IPS DF 19.7 (cell line): ENCODE measurements at places on chromosomes 13 and 19.
A peak's percentile ranks its signal among the peaks of the same experiment; 100 is the strongest.

DNA sequence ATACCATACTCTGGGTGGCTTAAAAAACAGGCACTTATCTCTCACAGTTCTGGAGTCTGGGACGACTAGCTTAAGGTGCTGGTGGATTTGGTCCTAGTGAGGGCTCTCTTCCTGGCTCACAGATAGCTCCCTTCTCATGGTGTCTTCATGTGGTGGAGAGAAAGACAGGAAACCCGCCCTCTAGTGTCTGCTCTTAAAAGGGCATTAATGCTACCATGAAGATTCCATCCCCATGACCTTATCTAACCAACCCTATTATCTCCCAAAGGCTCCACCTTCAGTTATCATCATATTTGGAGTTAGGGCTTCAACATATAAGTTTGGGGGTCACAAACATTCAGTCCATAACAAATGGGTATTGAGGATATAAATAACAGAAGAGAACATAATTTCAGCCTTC is 139.4 kb downstream of the HS6ST3 start:
- DNase-seq, result peak; percentile 48

GRCh38 chr13:73129023-73129422 is 70.2 kb downstream of the KLF5 start:
- no peak for DNase-seq

GRCh38 chr13:30292325-30292724 is 15.0 kb downstream of the KATNAL1 start:
- no peak for DNase-seq

- DNase-seq, result no peak
These were observed 919 bp downstream of the GTF3A start for GRCh38 chr13:27425158-27425917.

GRCh38 chr13:111341886-111342285 is 21.4 kb downstream of the TEX29 start:
- no peak for DNase-seq

DNA sequence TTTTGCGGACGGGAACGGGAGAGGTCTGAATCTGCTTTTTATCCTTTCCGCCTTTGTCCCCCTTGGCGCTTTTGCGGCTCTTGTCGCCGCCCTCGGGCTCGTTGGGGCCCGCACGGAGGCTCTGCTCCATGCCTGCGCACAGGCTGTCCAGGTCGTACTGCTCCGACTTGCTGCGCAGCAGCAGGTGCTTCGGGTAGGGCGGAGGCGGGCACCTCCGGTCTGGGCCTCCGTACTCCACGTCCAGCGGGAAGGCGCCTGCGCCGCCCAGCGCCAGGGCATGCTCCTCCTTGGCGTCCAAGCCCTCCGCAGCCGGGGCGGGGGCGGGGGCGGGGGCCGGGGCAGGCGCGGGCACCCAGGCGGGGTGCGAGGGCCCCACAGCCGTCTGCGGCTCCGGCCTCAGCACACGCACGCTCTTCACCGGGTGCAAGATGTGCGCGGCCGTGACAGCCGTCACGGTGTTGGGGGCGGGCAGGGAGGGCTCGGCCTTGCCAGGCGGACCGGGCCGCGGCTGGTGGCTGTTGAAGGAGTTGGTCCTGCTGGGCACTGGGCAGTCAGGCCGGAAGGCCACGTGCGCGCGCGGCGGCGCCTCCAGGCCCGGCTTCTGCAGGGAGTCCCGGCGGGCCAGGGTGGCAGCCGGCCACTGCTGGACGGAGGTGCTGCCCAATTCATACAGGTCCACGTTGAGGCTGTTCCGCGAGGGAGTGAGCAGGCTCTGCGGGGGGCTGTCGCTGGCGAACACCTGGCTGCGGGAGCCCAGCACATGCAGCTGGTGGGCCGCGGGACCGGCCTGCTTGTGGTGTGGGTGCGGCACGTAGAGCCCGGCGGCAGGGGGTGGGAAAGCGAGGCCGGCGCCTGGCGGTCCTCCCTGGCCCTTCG is 73.1 kb downstream of the LATS2 start:
- no peak for DNase-seq

DNA sequence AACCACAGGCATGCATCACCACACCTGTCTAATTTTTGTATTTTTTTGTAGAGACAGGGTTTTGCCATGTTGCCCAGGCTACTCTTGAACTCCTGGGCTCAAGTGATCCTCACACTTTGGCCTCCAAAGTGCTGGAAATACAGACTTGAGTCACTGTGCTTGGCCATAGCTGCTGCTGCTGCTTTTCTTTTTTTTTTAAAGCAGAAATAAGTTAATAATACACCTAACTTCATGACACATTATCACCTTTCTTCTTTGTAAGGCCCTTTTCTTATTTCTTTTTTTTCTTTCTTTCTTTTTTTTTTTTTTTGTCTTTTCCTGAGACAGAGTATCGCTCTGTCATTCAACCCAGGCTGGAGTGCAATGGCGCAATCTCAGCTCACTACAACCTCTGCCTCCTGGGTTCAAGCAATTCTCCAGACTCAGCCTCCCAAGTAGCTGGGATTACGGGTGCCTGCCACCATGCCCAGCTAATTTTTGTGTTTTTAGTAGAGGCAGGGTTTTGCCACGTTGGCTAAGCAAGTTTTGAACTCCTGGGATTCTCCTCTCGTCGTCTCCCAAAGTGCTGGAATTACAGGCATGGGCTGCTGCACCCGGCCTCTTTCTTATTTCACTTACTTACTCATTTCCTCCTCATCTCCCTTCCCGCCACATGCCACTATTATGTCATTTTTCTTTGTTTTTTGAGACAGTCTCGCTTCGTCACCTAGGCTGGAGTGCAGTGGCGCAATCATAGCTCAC is 8.7 kb downstream of the SHKBP1 start:
- no peak for DNase-seq

- no peak for DNase-seq
These were observed 444 bp downstream of the PROSER1 start for GRCh38 chr13:39037410-39037879.
